ENCODE measurements at places on chromosomes 2 and 18.

DNA sequence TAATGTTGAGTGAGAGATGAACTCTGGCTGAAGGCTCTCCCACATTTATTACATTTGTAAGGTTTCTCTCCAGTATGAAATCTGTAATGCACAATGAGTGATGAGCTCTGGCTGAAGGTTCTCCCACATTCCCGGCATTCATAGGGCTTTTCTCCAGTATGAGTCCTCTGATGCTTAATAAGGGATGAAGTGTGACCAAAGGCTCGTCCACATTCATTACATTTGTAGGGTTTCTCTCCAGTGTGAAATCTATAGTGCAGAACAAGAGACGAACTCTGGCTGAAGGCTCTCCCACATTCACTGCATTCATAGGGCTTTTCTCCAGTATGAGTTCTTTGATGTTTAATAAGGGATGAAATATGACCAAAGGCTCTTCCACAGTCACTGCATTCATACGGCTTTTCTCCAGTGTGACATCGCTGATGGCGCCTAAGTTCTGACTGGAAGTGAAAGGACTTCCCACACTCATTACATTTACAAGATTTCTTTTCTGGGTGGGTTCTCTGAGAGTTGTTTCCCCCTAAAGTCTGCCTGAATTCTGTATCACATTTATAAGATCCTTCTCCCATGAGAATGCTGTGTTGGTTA lies 10.2 kb downstream of the ZNF514 start:
- DNase-seq = no peak

GRCh38 chr18:10057894-10058791 lies 144.3 kb downstream of the VAPA start:
- no peak for DNase-seq

DNA sequence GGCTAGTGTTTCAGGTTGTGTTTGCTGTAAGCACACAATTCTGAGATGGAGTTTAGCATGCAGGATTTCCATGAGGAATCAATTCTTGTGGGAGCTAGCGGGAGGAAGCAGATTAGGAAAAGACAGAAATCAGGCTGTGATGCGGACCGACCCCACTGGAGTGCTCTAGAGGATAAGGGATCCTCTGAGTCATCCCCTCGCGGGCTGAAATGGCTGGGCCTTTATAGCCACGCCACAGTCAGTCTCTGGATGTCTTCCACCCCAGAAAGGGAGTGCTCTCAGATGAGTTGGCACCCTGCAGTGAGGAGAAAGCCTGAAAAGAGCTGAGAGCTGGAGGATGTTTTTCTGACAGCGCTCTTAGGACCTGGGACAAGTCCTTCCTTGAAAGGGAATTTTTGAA lies 102.4 kb downstream of the GALNT3 start:
- DNase-seq = no peak

DNA sequence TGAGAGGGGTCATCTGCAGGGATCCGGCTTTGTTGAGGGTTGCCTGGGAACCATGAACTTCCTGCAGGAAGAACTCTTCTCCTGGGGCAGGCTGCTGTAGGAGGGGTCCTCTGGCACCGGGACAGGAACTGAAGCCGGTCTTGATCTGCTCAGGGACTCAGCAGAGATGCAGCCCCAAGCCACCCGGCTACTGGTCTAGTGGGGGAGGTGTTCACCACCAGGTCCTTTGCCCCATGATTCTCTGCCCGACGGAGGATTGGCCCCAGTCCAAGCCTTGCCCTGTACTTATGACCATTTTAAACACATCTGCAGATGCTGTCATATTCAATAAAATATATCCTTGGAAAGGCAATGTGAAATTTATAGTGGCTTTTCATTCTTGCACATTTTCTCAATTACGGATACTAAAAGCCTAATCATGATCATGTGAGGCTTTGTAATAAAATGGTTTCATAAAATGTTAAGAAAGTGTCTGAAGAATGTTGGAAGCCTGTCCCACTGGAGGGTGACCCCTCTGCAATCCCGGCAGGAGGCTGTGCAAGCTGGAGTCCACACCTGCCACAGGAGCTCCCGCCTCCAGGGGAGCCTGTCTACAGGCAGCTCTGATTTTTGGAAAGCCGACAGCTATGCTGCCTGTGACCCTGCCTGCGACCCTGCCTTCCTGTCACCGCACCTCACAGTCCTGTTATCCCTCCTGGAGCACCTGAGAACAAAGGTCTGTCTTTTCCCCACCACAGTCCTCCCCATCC lies 98.8 kb upstream of the TAF1B start:
- no peak for DNase-seq

GRCh38 chr2:45874344-45874743 lies 222.9 kb downstream of the PRKCE start:
- DNase-seq = no peak

GRCh38 chr2:88919087-88919738 lies 227.7 kb downstream of the RPIA start:
- DNase-seq = no peak

GRCh38 chr2:95346231-95346737 lies 49.1 kb downstream of the KCNIP3 start:
- no peak for DNase-seq

DNA sequence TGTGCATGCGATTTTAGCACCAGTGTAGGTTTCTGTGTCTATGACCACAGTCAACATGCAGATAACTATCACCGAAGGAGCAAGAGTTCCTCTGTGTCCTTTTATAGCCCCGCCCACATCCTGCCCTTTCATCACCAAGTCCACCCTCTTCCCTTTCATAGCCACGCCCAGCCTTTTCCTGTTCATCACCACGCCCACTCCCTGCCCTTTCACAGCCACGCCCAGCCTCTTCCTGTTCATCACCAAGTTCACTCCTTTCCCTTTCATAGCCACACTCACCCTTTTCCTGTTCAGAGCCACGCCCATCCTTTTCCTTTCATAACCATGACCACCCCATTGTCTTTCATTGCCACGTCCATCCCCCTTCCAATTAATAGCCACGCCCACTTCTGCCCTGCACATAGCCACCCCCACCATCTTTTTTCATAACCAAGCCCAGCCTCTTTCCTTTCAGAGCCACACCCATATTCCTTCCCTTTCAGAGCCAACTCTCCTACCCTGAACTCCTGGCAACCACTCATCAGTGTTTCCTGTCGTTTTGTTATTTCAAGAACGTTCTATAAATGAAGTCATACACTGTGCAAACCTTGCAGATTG lies 273.9 kb downstream of the MYT1L start:
- no peak for DNase-seq

- DNase-seq = peak; percentile 30
Measured at GRCh38 chr2:159921752-159922404, 123.9 kb upstream of the CD302 start.

GRCh38 chr2:5766561-5766960 lies 74.4 kb downstream of the SOX11 start:
- no peak for DNase-seq

GRCh38 chr2:230586328-230586982 lies 126.2 kb upstream of the CAB39 start:
- no peak for DNase-seq

- DNase-seq = no peak
Measured at GRCh38 chr18:34767601-34768027, 57.5 kb downstream of the DTNA start.

DNA sequence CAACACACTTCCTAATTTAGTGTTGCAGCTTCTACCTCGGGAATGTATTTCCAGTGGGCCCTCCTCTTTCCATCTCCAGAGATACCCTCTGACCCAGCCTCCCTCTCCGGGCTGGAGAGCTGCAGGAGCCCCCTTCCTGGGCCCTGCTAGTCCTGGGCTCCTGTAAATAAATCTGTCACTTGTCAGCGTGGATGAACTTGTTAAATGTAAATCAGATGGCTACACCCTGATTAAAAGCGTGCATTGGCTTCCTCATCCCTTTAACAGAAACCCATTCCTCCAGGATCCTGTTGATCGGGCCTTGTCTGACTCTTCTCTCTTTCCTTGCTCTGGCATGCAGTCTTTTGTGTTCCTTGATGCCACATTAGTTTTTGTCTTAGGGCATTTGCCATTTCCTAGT lies 2.4 kb downstream of the ZNF236 start:
- no peak for DNase-seq

- DNase-seq = no peak
Measured at GRCh38 chr2:10500601-10501361, 52.7 kb upstream of the ODC1 start.

- no peak for DNase-seq
Measured at GRCh38 chr2:108323619-108324018, 34.9 kb downstream of the SULT1C2 start.

GRCh38 chr18:8967573-8967972 lies 134.9 kb upstream of the NDUFV2 start:
- no peak for DNase-seq

GRCh38 chr2:101007415-101008345 lies 5.6 kb downstream of the RPL31 start:
- DNase-seq = no peak

- DNase-seq = peak; percentile 61
Measured at GRCh38 chr2:120109186-120110061, 96.5 kb downstream of the EPB41L5 start.

DNA sequence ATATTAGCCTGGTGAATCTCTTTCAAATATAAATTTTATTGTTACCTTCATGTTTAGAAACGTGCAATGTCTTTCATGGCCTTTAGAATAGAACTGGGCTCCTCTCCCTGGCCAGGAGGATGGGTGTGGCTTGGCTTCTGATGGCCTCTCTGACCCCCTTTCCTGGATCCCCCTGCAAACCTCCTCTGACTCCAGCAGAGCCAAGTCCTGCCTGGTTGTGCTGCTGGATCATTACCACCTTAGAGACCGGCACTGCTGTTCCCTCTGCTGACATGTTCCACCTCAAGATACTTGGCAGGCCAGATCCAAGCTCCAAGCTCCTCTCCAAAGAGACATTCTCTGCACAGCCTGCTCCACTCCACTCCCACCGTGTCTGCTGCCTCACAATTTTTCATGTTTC lies 823.8 kb upstream of the HS6ST1 start:
- DNase-seq = no peak

GRCh38 chr2:34104601-34105000 lies 505.5 kb upstream of the FAM98A start:
- DNase-seq = no peak

Data from NCI-H1694 (cell line).